Stimulated activated naive CD8-positive, alpha-beta T cell treated with anti-CD3 and anti-CD28 coated beads, Interleukin-15, Interleukin-2, amounts not matched to agents 100 U/mL and 50 U/mL, for 24 hours (primary cell): ENCODE measurements at places on chromosomes 4 and X.

- DNase-seq: no peak
These were observed 118.9 kb downstream of the CEP44 start for GRCh38 chr4:174402470-174403176.

DNA sequence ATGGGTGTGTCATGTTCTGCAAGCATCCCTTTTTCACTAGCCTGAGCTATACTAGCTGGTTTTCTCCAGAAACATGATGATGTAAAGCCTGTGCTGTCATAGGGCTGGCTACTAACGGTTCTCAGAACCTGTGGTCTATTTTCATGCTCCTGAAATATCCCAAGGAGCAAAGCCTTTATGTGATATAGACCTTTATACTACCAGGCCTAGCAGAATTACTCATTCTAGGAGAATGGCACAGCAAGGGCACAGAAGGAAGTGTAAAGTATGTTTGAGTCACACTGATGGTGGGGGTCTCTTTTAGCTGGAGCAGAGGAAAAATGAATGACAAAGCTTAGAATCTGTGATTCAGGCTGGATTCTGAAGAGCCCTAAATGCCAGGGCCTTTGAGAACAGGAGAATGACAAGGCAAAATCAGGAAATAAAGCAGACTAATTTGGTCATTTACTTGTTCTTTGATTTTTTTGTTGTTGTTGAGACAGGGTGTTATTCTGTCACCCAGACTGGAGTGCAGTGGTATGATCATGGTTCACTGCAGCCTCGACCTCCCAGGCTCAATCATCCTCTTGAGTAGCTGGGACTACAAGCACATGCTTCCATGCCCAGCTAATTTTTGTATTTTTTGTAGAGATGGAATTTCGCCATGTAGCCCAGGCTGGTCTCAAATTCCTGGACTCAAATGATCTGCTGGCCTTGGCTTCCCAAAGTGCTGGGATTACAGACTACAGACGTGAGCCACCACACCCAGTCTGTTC is 11.8 kb downstream of the TCEAL1 start:
- DNase-seq: no peak

DNA sequence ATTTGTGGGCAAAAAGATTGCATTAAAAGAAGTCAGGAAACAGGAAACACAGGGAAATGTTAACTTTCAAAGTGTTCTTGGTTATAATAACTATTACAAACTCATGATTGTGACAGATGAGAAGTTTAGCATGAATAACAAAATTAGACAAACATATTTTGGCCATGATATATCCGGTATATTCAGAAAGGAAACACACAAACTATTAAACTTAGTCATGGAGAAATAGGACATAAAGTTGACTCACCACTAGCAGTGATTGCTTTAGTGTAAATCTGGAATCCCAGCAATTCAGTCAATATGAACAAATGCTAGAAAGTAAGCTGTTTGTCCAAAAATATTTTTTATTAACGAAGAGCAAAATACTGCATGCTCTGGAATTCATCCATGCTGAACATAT is 1299.9 kb downstream of the C4orf33 start:
- DNase-seq: no peak

GRCh38 chr4:35364321-35364870 is 879.9 kb downstream of the ARAP2 start:
- DNase-seq: no peak

GRCh38 chrX:109140463-109140862 is 341.4 kb downstream of the GUCY2F start:
- DNase-seq: no peak

DNA sequence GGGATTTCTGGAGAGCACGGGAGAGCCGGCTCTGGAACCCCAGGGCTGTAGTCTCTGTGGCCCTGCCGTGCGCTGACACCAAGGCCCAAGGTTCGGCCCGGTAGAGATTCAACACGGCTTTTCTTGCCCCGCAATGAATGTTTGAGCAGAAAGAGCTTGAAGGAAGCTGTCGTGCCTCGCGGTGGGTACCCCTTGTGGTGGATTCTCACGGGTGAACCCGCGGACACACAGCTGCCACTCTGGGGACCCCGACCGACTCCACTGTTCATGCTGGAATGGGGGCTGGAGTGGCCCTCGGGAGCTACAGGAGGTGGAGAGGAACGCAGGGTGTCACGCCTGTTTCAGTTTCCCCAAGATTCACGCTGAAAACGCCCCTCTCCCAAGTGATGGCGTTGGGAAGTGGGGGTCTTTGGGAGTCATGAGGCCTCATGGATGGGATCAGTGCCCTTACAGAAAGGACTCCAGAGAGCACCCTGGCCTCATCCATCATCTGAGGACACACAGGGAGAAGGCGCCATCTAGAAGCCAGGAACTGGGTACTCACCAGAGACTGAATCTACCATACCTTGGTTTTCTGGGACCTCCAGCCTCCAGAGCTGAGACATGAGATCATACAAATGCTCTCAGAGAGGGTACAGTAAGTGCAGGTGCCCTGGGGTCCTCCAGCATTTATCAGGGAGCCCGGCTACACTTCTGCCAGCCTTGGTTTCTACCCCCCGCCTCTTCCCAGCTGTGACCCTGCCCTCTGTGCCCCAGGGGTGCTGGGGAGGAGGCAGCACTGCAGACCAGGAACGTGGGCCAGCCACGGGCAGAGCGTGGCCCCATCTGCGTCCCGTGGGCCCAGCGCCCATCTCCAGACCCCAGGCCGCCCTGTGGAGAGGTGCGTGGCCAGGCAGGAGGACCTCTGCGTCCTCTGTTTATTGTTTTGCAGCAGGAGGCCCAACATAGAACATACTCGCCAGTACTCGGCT is 6.4 kb downstream of the SLC25A6 start:
- peak; percentile 16 for DNase-seq

- DNase-seq: peak; percentile 20
These were observed 16.9 kb upstream of the LRBA start for GRCh38 chr4:151031831-151032605.

- no peak for DNase-seq
These were observed 53.3 kb downstream of the SCD5 start for GRCh38 chr4:82745173-82745842.

DNA sequence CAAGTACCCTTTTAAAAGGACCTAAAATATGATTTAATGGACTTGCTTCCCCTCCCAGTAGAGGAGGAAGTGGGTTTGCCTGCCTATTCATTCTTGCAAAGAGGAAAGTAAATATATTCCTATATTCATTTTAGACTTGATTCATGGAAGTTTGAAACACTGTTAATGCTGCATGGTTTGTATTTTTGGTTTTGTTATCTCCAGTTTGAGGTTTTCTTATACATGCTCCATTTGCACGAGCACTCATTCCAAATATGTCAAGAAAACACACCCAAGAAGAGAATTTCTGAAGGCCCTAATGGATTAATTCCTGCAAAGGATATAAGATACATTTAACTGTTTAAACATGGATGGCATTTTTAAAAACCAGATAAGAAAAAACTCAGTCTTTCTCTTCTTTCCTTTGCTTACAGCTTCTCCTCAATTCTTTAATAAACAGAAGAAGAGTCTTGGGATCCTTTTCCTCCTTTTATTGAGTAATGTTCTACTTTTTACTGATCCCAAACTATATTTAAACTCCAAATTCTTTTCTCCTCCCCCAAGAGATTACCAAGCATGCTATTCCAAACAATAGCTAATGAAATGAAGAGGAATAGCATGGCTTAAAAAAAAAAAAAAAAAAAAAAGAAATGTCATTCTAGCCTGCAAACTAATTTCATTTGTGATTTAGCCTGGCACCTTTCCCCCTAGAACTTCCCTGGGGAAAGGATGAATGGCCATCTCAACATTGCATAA is 54.6 kb upstream of the LDB2 start:
- DNase-seq: no peak

GRCh38 chr4:89538171-89538570 is 230.6 kb upstream of the GPRIN3 start:
- DNase-seq: no peak

DNA sequence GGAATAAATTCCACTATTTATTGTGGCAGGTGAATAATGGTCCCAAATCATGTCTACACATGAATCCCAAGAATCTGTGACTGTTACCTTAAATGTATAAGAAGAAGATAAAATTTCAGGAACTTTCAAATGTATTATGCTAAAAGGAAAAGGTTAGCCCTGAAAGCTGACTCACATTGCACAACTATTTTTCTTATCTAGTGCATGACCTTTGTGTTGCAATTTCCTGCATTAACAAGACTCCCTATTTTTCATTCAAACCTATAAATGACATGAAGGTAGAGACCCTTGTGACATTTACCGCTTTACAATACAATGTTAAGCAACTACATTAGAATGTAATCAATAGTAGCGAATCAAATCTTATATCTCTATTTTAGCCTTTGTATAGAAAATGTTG is 36.7 kb downstream of the UBQLN2 start:
- no peak for DNase-seq

DNA sequence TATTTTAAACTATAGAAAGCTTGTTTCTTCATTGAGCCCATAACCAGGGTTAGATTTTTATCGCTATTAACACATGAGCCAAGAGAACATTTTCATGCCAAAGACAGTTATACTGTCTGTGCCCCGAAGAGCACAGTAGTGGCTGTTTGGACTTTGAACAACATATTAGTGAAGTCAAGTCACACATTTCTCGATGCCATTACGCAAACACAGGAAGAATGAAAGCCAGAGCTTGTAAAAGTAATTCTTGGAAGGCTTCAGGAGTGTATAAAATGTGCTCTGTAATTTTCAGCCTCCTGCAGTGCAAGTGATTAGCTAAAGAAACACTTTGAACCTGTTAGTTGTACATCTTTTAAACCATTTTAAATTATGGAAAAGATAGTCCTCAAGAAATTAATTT is 590.7 kb upstream of the PITX2 start:
- DNase-seq: no peak

GRCh38 chrX:103817502-103817901 is 14.6 kb downstream of the RAB9B start:
- no peak for DNase-seq

GRCh38 chrX:44400588-44400987 is 57.1 kb upstream of the EFHC2 start:
- peak; percentile 46 for DNase-seq

DNA sequence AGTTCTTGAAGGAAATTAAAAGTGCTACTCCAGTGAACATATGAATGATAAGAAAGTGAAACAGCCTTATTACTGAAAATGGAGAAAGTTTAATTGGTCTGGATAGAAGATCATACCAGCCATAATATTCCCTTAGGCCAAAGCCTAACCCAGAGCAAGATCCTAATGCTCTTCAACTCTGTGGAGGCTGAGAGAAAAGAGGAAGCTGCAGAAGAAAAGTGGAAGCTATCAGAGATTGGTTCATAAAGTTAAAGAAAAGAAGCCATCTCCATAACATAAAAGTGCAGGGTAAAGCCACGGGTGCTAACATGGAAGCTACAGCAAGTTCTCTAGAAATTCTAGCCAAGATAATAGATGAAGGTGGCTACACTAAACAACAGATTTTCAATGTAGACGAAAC is 85.5 kb upstream of the ATOH1 start:
- no peak for DNase-seq

- no peak for DNase-seq
These were observed 165.5 kb downstream of the EFNB1 start for GRCh38 chrX:68994135-68994890.

DNA sequence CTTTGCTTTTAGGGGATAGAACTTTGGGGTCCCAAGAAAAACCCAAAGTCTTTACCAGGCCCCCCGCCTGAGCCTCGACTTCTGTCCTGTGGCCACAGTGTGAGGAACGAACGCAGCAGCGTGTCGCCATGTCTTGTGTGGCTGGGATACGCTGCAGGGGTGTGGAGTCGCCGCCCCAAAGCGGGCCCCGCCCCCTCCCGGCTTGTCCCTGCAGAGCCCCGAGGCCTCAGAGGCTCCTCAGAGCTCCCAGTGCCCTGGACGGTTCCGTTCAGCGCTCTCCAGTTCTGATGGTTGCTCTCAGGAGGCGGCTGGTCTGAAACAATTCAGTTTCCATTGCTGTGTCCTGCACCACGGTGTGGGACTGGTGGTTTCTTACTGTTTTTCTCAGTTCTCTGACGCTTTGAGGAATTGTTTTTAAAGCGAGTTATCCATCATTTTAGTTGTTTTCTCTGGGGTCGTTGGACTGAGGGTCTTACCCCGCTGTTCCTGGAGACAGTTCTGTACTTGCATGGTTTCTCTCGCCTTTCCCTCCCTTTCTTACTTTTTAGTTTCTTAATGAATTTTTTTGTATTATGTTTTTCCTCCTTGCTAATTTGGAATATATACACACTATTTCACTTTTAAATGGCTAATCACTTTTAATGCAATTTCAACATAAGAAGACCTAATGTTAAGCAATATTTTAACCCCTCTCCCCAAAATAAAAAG is 1.6 kb upstream of the IDUA start:
- peak; percentile 83 for DNase-seq

GRCh38 chrX:148020329-148020728 is 39.2 kb downstream of the FMR1NB start:
- no peak for DNase-seq

- no peak for DNase-seq
These were observed 25.9 kb upstream of the SMARCAD1 start for GRCh38 chr4:94181815-94182214.
